Mammary epithelial cell (primary cell): ENCODE measurements at places on chromosomes 1 and 21. TPM values are rescaled to one million over a fixed set of nuclear protein-coding genes. Genes with fewer than 3 reads are reported as not detected.
A peak's percentile ranks its signal among the peaks of the same experiment; 100 is the strongest.

The PDIK1L gene
- 4.2 TPM for total RNA-seq

The LCE2B gene
- not detected in 2 replicates for total RNA-seq

- DNase-seq = no peak
These were observed 9.0 kb upstream of the VHLL start for GRCh38 chr1:156308078-156308477.

The SPRR4 gene
- total RNA-seq = not detected in 2 replicates

- DNase-seq = no peak
These were observed 72.3 kb upstream of the ACTRT2 start for GRCh38 chr1:2948751-2949680.

DNA sequence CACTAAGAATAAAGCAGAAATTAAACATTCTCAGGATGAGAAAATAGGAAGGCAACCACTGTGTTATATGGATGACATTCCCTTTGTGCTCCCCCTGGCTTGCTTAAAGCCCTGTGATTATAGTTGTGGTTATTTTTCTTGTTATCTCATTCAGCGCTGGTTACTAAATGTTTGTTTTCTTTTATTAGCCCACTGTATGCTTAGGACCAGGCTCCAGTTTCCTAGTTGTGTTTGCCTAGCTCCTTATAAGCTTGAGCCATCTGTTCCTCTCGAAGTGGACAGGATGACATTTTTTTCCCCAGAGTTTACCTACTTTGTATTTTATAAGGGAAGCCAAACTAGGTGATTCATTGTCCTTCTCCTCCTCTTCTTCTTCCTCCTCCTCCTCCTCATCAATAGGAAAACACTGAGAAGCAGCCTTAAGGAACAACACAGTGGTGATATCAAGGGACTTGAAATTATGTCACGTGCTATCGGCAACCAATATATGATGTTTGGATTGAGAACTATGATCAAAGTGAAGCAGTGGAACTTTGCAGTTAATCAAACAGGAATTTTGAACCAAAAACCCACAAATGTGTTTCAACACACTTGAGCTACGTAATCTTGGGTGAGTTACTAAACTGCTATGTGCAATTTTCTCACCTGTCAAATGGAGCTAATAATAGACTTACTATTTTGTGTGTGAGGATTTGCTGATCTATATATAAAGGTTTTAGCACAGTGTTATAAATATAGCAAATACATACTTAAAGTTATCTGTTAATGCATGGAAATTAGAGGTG is 35.1 kb upstream of the RGS7 start:
- peak; percentile 15 for DNase-seq

The FTCD gene
- total RNA-seq = 0.50 TPM

The AADACL4 gene
- total RNA-seq = not detected

The PODN gene
- total RNA-seq = not detected
